ENCODE measurements at places on chromosomes 13 and 19. TPM values are rescaled to one million over a fixed set of nuclear protein-coding genes. Genes with fewer than 3 reads are reported as not detected.

GRCh38 chr19:5903056-5903623 is 450 bp downstream of the NDUFA11 start:
- peak; percentile 27 for DNase-seq

DNA sequence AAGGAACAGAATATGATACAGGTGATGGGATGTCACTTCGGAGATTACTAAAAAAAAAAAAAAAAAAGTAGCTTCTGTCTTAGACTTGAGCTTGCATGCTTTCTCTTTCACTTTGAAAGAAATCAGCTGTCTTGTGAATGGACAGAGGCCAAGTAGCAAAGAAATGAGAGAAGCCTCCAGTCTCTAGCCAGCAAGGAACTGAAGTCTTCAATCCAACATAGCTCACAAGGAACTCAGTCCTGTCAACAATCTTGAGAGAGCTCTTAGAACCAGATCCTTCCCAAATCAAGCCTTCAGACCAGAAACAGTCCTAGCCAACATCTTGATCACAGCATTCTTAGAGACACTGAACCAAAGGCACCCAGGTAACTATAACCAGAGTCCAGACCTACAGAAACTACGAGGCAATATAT is 7.7 kb downstream of the N4BP2L2 start:
- DNase-seq, result no peak

DNA sequence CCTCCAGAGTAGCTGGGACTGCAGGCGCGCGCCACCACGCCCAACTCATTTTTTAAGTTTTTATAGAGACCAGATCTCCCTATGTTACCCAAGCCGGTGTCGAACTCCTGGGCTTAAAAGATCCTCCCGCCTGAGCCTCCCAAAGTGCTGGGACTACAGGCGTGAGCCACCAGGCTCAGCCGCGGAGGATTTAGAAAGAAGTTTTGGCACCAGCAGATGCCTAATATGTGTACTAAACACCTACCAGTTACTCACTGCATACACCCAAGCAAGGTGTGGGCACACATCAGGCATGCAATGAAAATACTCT is 464 bp upstream of the ZFP14 start:
- no peak for DNase-seq

- no peak for DNase-seq
Measured at GRCh38 chr19:57437931-57438330, 2.8 kb downstream of the ZNF749 start.

DNA sequence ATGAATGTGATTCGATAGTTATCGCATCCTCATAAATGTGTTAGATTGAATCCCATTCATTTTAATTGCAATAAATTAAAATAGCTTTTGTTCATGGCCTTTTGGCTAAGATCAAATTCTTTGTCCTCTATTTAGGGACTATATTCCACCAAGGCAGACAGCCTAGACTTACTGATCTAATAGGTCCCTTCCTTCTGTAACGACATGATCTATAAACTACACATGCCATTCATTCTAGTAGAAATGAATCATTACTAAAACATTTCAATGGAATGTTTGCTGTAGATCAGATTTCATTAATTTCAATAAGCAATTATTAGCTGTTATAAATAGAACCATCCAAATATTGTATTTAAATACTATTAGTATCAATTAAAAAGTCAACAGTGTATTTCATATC is 526.6 kb upstream of the KLHL1 start:
- no peak for DNase-seq

DNA sequence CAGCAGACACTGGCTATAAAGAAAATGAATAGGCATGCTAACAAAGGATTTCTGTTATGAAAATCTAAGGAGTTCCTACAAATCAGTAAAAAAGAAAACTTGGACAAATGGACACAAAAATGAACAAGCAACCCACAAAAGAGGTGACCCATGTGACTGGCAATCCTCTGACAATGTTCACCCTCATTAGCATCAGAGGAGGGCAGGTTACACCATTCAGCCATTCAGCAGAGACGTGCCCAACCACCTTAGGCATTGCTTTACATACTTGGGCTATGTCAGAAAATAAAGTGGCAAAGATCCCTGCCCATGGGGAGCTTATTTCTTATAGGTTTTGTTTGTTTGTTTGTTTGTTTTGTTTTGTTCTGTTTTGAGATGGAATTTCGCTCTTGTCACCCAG is 46.0 kb downstream of the TNFRSF19 start:
- no peak for DNase-seq

- no peak for DNase-seq
Measured at GRCh38 chr13:35984287-35984686, 146.9 kb downstream of the DCLK1 start.

DNA sequence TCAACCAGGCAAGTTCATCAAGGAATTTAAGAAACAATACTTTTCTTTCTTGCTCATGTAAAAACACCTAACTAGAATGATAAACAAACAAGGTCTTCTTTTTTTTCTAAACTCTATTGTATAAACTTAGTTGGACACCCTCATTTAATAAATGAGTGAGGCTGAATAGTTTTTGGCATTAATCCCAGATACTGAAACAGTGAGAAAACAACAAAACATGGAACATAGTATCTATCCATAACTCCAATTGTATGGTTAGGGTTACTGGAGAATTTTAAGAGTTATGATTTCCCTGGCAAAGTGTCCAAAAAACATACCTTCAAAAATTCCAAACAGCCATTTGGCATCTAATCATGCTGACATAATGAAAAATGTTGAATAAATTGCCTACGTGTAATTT is 5.8 kb upstream of the POMP start:
- no peak for DNase-seq

GRCh38 chr13:87671753-87672605 is 808 bp downstream of the SLITRK5 start:
- DNase-seq, result no peak

DNA sequence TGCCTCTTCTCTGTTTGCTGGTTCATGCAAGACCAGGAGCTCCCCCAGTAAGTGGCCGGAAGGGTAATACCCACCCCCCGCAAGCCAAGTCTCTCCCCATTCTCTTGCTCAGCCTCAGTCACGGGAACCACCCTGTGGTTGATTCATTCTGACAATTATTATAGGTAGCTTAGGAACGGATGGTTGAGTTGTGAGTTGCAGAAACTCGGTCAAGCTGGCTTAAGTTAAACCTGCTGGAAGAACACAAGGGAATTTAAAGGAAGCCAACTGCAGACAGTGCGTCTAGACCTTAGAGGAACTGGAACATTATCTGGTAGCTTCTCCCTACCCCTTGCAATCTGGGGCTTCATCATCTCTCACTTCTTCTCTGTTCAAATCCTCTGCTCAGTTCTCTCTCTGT is 8.9 kb downstream of the FPR1 start:
- DNase-seq, result no peak

DNA sequence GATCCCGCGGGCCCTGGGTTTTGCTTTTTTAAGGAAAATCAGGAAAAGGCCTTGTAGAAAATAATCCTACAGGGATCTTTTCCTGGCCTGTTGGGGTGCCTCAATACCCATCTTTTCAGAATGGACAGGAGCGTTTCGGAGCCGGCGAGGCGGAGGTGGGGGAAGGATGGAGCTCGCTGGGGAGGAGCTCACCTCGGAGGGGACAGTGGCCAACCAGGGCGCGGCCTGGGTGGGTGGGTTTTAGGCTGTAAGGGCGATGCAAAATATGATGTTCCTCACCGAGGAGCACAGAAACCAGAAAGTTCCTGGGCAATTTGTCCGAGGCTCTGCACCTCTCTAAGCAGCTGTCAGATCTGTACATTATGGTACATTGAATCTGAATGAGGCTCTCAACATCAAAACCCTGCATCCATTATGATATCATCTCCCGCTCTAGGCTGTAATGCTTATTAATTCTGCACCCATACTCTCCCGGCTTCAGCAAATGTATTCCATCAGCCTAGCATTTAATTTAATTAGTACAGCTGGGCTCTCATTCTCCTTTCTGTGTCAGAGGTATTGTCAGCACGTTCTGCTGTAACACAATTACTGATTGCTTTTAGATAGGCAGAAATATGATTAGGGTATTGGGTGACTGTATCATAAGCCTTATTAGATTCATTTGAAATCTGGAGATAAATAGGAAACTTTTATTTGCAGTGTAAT is 90.3 kb upstream of the SOX1 start:
- no peak for DNase-seq

- no peak for DNase-seq
Measured at GRCh38 chr13:91740756-91741155, 342.3 kb downstream of the GPC5 start.

- DNase-seq, result no peak
Measured at GRCh38 chr19:6227936-6228325, 51.8 kb downstream of the MLLT1 start.

DNA sequence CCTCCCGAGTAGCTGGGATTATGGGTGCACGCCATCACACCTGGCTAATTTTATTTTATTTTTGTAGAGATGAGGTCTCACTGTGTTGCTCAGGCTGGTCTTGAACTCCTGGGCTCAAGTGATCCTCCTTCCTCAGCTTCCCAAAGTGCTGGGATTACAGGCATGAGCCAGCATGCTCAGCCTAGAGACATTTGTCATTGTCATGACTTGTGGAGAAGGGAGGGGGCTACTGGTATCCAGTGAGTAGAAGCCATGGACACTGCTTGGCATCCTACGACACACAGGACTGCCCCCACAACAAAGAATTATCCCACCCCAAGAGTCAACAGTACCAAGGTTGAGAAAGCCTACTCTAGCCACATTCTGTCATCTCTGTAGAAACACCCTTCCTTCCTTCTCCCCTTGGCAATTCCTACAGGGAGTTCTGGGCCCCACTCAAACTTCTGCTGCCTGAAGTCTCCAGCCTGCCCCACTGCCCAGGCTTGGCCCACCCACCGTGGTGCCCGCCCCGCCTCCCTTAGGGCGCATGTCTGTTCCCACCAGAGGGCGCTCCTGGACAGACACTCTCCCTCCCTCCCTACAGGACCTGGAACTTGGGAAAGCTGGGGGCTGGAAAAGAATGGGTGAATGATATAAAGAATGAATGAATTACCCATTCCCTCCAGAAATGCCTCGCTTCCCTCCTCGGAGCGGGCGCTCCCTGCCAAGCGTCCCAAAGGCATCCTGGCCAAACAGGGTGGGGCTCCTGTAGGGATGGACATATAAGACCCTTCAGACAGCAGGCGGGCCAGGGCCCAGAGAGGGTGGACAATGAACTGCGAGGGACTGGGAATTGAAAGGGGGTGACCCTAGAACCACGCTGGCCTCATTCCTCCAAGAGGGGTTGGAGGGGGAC is 5.5 kb upstream of the EMP3 start:
- DNase-seq, result peak; percentile 87

DNA sequence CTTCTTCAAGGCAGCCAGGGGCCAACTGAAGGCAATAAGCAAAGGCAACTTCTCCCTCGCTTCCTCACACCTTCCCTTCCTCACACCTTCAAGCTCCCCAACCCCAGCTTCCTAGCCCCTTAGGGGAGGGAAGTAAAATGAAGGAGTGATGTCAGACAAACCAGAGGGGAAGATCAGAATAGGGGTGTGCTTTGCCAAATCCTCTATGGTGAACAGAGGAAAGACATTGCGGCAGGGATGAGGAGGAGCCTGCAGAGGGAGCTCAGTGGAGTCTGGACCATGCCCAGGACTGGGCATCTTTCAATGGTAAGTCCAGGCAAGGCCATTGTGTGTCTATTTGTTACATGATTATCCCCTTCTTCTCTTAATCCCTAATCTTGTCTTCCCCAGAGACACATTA is 164.0 kb downstream of the TSHZ3 start:
- DNase-seq, result no peak

DNA sequence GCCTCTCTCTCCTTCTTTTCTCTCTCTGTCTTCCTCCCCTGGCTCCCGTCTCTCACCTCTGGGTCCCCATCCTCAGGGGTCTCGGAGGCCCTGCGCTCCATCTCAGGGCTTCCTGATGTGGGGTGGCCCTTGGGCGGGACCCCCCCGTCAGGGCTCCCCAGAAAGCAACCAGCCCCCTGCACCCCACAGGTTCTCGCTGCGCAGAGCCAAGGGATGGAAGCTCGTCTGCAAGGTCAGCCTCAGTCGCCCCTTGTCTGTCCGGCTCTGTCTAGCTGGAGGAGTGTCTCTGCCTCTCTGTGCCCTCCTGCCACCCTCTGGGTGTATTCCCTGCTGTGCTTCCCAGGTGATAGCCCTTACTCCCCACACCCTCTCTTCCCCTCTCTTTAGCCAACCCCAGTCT is at the start of gene SBK3:
TSS of gene SBK3 (minus strand) at position 101 of the 400 bp plus-strand sequence. CDS start at position 101, 0 bp downstream.
- no peak for DNase-seq

DNA sequence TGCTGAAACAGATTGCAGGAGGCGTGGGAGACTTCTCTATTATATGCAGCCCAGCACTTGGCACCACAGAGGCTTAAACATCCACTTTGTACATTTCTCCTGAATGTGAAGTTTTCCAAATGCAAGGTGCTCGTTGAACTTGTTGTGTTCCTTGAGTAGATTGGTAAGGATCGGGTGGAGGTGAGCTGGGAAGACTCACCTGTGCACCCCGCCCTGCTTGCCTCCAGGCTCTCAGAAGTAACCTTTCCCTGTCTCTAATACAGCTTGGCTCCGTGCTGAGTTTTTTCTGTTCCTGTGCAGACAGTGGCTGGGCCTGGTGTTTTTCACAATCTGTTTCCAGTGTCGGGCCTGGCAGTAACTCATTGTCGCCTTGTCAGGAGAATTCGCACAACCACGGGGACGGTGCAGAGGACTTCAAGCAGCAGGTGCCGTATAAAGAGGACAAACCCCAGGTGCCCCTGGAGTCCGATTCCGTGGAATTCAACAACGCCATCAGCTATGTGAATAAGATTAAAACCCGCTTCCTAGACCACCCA is 12.3 kb downstream of the SIN3B start:
- DNase-seq, result no peak

- peak; percentile 35 for DNase-seq
Measured at GRCh38 chr13:102392481-102393209, 9.2 kb downstream of the FGF14 start.

GRCh38 chr19:32041681-32042292 is 303.6 kb upstream of the ZNF507 start:
- peak; percentile 44 for DNase-seq

- DNase-seq, result no peak
Measured at GRCh38 chr13:113458253-113459065, 5.2 kb upstream of the ADPRHL1 start.

GRCh38 chr13:101925731-101926130 is 473.3 kb downstream of the ITGBL1 start:
- DNase-seq, result no peak

Gene CLC
- total RNA-seq, result 4.0 TPM

Gene CADM4
- 0.57 TPM for total RNA-seq

Gene NFKBIB
- total RNA-seq, result 49.6 TPM

Gene RNF225
- 0.31 TPM for total RNA-seq

Gene HSH2D
- 26.1 TPM for total RNA-seq

Gene ZNF181
- 4.2 TPM for total RNA-seq

Gene FBXO27
- 2.4 TPM for total RNA-seq

Gene CLDND2
- 2.8 TPM for total RNA-seq

Gene TUBA3C
- total RNA-seq, result not detected

Gene SYNE4
- 2.9 TPM for total RNA-seq

Gene KIR3DL2
- total RNA-seq, result 0.27 TPM

Gene SERP2
- total RNA-seq, result not detected

Gene ZNF208
- 5.3 TPM for total RNA-seq

Gene CGB8
- not detected for total RNA-seq

Gene OR10H3
- total RNA-seq, result not detected

Gene CUL4A
- total RNA-seq, result 70.2 TPM

Gene APBA3
- total RNA-seq, result 38.2 TPM

Gene KLK6
- total RNA-seq, result not detected

Gene NOVA2
- not detected for total RNA-seq

Gene GRK1
- total RNA-seq, result not detected

Gene ZNF223
- 0.73 TPM for total RNA-seq

All from activated CD4-positive, alpha-beta memory T cell treated with anti-CD3 and anti-CD28 coated beads for 36 hours (primary cell).